ENCODE measurements at places on chromosomes 5 and 9.

DNA sequence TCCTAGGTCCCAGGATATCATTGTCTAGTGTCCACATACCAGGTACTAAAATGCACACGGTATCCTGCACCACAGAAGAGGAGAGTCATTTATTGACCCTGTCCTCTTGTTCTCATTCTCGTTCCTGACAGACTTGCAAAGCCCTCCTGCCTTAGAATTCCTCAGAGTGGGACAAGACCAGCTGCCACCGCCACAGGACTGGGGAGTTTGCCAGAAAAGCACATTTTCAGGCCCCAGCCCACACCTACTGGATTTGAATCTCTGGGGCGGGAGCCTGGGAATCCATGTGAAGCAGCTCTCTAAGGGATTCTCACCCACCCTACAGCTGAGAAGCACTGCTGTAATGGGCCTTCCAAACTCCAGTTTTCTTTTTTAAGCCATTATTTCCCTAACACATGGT lies 68.0 kb upstream of the FANCC start:
- no peak for DNase-seq

DNA sequence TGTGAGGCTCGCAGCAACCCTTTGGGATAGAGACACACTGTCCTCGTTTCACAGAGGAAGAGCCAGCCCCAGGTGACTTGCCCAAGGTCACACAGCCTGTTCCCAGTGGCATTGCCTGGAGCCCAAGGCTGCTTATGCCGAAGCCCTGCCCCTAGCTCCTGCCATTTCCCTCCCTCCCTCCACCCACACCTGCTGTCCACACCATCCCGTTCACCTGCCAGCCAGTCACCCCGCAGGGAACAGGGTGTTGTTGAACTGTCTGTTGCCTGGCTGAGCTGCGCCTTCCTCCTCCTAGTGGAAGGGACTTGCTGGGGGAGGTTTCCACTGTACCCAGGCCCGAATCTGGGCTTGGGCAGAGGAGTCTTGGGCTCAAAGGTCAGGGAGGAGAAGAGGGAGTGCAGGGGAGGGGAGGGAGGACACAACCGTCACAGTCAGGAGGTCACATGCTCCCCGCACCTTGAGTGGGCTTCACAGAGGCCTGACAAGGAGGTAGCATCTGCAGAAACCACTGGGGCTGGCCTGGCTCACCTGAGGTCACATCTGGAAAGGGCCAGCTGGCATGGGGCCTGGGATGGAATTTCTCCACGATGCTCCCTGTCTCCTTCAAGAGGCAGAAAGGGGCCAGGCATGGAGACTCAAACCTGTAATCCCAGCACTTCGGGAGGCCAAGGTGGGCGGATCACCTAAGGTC lies 6.3 kb downstream of the TTC16 start:
- DNase-seq = no peak

DNA sequence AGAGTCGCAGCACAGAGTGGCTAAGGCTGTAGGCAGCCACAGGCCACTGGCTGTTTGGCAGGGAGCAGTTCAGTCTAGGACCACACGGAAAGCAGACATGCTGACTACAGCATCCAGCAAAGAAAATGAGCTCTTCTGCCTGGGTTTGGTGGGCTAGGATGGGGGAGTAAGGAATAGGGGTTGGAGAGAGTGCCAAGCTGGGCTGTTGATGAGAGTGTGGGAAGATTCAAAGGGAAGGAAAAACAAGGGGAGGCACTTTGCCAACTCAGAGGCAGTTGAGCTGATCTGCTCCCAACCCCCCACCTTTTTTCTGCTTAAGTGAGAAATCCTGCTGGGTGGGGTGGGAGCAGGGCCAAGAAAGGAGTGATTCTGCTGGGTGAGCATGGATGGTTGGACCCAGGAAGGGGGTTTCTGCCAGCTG lies 35.9 kb downstream of the SVEP1 start:
- DNase-seq = no peak

- peak; percentile 79 for DNase-seq
Measured at GRCh38 chr9:109310486-109310901, 10.4 kb downstream of the EPB41L4B start.

- DNase-seq = no peak
Measured at GRCh38 chr9:136565715-136566552, 20.1 kb upstream of the NOTCH1 start.

DNA sequence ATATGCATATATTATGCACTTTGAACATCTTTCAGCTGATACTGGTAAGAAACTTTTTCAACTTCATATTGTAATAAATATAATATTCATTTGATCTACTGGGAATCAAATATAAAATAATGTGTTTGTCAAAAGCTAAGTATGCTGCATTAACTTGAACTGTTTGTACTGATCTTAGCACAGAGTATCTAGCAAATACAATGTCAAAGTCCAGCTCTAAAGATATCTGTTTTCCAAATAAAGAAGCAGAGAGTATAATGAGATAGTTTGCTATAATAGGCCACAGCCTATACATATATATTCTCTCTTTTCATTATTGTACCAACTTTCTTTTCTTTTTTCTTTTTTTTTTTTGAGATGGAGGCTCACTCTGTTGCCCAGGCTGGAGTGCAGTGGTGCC lies 417.0 kb downstream of the TMEM161B start:
- no peak for DNase-seq

- no peak for DNase-seq
Measured at GRCh38 chr9:136083558-136084062, 11.5 kb downstream of the NACC2 start.

- DNase-seq = no peak
Measured at GRCh38 chr9:117887383-117887782, 183.2 kb downstream of the TLR4 start.

- DNase-seq = peak; percentile 41
Measured at GRCh38 chr9:76619640-76620039, 144.6 kb upstream of the PCA3 start.

GRCh38 chr9:22363421-22363887 lies 83.2 kb upstream of the DMRTA1 start:
- no peak for DNase-seq

DNA sequence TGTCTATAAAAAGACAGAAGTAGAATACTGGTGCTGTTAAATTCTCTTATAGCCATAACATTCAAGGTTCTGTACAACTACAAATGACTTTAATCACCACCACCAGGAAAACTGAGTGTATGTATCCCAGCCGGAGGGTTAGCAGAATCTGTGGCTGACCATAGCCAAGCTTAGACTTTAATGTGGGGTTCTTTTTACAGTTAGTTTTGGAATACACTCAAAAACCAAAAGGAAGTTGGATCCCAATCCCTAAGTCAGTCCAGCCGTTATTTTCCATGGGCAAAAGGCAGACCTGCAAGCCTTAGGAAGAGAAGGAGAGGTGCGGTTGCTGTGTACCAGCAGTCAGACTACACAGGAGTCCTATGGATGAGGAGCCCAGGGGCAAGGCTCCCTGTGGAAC lies 179.8 kb downstream of the ENC1 start:
- no peak for DNase-seq

DNA sequence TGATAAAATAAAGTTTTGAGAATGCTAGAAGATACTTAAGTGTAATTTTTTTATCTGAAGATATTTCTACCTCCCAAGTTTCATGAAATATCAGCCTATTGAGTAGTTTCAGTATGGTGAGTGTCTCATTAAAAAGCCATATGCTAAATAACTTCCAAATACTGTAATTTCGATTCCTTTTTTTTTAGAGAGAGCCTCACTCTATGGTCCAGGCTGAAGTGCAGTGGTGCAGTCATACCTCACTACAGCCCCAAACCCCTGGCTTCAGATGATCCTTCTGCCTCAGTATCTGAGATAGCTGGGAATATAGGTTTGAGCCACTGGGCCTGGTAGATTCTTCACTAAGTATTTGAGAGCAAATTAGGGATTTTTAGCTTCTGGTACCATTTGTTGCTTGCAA lies 24.5 kb downstream of the CDC42SE2 start:
- DNase-seq = no peak

DNA sequence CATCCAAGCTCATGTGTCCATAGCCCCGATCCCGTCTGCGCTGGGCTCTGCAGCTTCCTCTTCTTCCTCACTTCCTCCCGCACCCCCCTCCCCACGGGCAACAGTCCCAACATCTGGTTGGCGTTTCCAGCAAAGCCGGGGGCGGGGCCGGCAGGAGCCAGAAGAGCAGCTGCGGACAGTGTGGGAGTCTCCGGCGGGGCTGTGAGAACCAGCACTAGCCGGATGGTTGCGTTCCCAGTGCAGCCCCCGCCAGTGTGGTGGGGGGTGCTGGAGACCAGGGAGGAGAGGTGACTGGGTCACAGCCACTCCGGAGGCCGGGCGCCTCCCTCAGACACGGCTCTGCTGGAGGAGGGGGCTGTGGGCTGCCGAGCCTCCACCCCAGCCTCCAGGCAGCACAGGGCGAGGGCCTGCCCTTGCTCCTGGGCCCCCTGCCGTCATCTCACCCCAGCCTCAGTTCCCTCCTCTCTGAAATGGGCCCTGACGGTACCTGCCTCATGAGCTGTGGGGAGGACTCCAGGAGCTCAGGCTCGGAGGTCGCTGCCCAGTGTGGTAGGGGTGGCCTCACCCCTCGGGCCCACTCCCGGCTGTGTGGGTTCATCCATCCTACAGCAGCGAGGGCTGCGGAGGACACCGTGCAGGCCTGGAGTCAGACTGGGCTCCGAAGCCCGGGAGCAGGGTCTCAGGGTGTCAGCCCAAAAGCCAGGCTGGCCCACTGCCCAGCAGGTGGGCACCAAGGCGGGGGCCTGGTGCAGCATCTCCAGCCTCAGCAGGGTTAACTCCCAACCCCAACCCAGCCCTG lies 41.5 kb upstream of the NOTCH1 start:
- DNase-seq = peak; percentile 78

- DNase-seq = no peak
Measured at GRCh38 chr5:40601198-40601868, 78.4 kb upstream of the PTGER4 start.

GRCh38 chr5:163692091-163692490 lies 186.7 kb downstream of the MAT2B start:
- DNase-seq = no peak

DNA sequence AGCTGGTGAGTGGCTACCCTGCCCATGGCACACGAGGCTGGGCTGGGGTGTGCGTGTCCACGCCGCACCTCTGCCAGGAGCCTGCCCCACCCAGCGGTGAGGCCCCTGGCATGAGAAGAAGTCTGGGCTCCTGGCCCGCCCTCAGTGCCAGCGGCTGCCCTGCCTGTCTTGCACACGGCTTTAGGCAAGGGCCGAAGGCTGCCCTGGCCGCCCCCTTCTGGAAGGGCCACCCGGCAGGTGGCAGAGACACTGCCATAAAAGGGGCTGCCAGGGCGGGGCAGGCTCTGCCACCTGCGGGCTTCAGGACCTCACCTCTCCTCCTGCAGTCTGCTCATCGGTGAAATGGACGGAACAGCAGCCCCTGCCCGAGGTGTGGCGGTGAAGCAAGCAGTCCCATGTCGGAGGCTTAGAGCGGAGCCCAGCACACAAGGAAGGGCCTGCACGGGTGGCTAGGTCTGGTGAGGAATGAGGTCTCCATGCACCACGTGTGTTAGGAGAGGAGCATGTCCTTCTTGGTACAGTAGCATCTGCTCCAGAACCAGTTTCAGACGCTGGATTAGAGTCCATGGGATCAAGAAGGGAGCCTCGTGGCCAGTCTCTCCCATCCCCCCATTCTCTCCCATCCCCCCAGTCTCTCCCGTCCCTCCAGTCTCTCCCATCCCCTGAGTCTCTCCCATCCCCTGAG lies 34.8 kb upstream of the TMEM250 start:
- DNase-seq = no peak

- DNase-seq = no peak
Measured at GRCh38 chr5:170293273-170293672, 4.3 kb downstream of the LCP2 start.

DNA sequence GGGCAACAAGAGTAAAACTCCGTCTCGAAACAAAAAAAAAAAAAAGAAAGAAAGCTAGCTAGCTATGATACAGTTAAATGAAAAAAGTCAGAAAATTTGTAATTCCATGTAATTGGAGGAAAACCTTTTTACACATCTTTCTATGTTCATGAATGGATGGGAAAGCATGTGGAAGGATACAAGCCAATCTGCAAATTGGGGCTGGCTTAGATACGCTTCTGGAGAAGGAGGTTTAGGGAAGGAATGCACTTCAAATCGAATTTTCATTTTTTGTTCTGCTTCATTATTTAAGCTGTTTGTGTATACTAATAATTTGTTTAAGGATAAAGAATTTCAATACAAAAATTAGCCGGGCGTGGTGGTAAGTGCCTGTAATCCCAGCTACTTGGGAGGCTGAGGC lies 6.7 kb downstream of the VDAC1 start:
- no peak for DNase-seq

DNA sequence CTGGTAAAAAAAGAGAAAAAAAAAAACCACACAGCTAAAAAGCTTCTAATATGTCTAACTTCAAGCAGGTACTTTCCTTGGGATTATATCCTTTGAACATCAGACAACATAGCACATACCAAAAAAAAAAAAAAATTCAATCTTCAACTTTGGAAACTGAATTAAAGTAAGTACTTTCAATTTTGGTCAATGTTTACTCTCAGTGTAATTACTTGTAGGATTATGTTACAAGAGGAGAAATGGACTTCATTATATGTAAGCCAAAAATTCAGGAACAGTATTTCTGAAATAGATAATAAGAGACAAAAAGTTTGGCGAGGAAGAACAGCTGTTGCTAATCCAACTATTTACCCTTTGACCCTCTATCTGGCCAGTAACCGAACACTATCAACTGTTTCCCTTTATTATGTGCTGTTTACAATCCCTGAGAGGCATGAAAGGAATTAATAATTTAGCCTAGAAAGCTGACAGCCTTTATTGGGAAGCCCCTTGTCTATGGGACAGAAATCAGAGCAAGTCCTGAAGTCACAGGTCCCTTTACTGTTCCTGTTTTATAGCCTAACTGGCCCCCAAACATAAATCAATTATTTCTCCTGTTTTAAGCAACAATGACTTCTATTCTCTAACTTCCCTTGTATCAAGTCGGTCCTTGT lies 46.6 kb downstream of the NR6A1 start:
- no peak for DNase-seq

GRCh38 chr5:115968770-115969169 lies 6.5 kb downstream of the LVRN start:
- DNase-seq = no peak

- DNase-seq = no peak
Measured at GRCh38 chr9:97517331-97518089, 16.0 kb downstream of the TMOD1 start.

GRCh38 chr5:171599411-171599810 lies 180.0 kb downstream of the FGF18 start:
- no peak for DNase-seq

GRCh38 chr9:18173923-18174322 lies 300.0 kb upstream of the ADAMTSL1 start:
- no peak for DNase-seq

GRCh38 chr5:179171251-179171815 lies 111.2 kb downstream of the ZNF354C start:
- DNase-seq = no peak

DNA sequence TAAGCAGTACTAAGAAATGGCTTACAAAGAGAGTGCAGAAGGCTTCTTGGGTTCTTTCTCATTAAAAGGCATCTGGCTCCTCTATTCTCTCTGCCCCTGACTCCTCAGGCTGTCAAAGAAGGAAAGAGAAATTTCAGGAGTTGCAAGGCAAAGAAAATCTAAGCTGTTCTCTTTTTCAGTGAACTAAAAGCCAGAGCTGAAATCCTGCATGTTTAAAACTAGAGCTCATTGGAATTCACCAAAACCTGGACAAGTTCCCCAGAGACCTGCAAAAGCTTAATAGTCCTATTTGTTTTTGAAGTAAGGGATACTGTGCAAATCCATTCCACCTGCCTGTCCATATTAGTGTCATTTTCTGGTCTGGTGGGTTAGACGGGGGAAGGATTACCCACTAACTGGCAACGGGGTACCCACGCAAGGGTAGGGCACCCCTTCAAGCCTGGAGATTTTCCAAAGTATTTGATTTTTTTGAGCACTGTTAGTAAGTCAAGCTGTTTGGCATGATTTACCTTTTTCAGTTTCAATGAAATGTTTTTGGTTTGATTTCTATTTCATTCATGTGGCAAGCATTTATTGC lies 179.3 kb downstream of the FSTL4 start:
- no peak for DNase-seq

All from GM03348 (cell line).